ENCODE measurements at places on chromosomes 4 and X.

GRCh38 chr4:22496165-22496813 lies 19.6 kb downstream of the ADGRA3 start:
- DNase-seq = no peak

DNA sequence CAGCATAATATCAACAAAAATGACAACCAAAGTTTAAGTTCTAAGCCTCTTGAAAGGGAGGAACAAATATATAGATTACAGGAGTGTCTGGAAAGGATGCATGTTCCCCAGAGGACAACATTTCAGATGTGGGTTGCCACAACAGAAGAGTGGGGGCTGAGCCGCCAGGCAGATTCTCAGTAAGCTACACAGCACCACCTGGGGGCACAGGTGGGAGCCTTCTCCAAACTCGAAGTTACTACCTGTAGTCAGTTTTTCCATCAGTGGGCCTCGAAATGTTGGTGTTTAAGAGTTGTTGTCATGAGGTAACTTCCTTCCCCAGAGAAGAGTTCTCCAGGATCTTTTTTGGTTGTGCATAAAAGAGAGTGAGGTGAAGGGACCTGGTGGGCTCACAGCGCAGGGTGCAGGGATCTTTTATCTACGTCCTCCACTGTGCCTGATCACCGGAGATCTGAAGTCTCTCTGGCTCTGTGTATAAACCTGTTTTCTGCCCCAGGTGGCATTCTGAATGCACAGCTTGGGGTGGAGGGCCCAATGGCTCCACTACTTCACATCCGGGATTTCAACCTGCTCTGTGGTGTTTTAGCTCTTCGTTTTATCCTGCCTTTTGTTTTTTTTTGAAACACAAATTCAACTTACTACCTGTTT lies 58.4 kb upstream of the STS start:
- no peak for DNase-seq

GRCh38 chr4:150342945-150343344 lies 239.0 kb upstream of the MAB21L2 start:
- DNase-seq = no peak

GRCh38 chrX:104113222-104113965 lies 1.1 kb downstream of the ZCCHC18 start:
- peak; percentile 50 for DNase-seq

- no peak for DNase-seq
These were observed 1.3 kb downstream of the LDB2 start for GRCh38 chr4:16896881-16897750.

- DNase-seq = no peak
These were observed 128.1 kb upstream of the STK26 start for GRCh38 chrX:131894995-131895394.

GRCh38 chr4:139734201-139734874 lies 68.7 kb downstream of the MGST2 start:
- DNase-seq = no peak

- no peak for DNase-seq
These were observed 45.5 kb downstream of the MTHFD2L start for GRCh38 chr4:74203467-74203866.

GRCh38 chr4:83217721-83218522 lies 66.7 kb downstream of the COQ2 start:
- DNase-seq = no peak

GRCh38 chr4:62394766-62395165 lies 1194.6 kb downstream of the ADGRL3 start:
- no peak for DNase-seq

GRCh38 chrX:148984238-148984637 lies 483.8 kb downstream of the AFF2 start:
- no peak for DNase-seq

DNA sequence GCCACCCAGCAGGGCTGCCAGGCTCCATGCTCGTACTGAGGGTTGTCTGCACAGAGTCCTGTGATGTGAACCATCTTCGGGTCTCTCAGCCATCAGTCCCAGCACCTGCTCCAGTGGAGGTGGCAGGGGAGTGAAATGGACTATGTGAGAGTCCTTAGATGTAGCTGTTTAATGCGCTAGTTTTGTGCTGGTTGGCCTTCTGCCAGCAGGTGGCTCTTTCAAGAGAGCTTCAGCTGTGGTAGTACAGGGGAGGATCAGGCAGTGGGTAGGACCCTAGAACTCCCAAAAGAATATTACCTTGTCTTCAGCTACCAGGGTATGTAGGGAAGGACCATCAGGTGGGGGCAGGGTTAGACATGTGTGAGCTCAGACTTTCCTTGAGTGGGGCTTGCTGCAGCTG lies 1066.0 kb downstream of the GLUD2 start:
- no peak for DNase-seq

- DNase-seq = no peak
These were observed 481.8 kb downstream of the GRXCR1 start for GRCh38 chr4:43374216-43374751.

- DNase-seq = no peak
These were observed 119.4 kb downstream of the FAT4 start for GRCh38 chr4:125434136-125434535.

DNA sequence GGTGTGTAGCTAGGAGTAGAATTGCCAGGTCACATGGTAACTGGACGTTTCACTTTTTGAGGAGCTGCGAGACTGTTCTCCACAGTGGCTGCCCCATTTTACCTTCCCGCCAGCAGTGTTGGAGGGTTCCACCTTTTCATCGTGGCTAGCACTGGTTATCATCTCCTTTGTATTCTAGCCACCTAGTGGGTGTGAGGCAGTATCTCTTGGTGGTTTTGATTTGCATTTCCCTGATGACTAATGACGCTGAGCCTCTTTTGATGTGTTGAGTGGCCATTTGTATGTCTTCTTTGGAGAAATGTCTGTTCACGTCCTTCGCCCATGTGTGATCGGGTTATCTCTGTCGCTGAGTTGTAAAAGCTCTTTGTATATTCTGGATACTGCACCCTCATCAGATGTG lies 10.6 kb downstream of the ABCD1 start:
- no peak for DNase-seq

DNA sequence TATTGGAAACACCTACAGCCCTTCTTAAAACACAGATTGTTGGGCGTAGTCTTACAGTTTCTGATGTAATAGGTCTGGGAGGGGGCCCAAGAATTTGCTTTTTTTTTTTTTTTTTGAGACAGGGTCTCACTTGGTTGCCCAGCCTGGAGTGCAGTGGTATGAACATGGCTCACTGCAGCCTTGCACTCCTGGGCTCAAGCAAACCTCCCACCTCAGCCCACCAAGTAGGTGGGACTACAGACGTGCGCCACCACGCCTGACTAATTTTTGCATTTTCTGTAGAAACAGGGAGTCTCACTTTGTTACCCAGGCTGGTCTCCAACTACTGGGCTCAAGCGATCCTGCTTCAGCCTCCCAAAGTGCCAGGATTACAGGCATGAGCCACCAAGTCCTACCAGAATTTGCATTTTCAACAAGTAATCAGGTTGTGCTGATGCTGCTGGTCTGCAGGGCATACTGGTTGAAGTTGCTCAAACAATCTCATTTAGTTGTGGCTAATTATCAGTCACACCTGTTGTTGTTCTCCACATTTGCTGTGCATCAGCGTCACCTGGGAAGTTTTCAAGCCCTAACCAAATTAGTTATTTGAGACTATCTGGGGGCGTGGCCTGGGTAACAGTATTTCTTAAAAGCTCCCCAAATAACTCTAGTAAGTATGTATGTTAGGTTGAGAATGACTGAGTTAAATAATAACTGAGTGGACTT lies 14.0 kb downstream of the TMEM154 start:
- no peak for DNase-seq

DNA sequence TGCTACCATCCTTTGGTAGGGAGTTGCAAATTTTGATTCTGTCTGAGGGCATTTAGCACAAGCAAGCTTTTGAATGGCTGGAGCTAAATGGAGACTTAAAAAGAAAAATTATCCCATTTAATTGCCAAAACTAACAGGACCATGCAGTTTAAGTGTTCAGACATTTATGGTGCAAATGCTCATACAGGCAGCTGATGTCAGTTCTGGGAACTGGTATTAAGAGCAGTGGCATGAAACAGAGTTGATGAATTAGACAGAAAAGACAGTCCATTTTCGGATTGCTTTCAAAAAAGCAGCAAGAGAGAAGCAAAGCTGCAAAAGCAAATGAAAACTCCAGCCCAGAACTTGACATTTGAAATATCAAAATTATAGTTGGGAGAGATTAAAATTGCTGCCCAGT lies 1.3 kb downstream of the SCRG1 start:
- DNase-seq = no peak

- DNase-seq = no peak
These were observed 2.7 kb downstream of the FAM120C start for GRCh38 chrX:54180403-54180802.

GRCh38 chr4:176308441-176308840 lies 11.3 kb upstream of the SPCS3 start:
- no peak for DNase-seq

GRCh38 chr4:107210450-107211239 lies 174.5 kb upstream of the DKK2 start:
- no peak for DNase-seq

DNA sequence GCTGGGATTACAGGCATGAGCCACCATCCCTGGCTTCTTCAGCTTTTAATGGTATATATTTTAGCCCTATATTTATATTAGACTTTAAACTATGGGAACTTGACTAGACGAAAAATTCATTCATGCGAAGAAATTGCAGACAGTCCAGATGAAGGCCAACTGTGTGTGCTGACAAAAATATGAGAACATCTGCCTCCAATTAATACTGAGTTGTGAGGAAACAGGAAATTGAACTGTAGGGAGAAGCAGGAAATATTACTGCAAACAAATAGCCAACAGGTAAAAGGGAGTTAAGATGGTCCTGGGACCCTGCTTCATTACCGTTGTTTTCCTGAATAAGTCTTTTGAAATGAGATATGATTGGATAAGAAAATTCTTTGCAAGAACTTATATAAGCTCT lies 26.3 kb downstream of the MGARP start:
- no peak for DNase-seq

- DNase-seq = no peak
These were observed 795.2 kb downstream of the TRIML1 start for GRCh38 chr4:188934320-188934962.

- DNase-seq = no peak
These were observed 22.2 kb downstream of the CYBB start for GRCh38 chrX:37802028-37802427.

DNA sequence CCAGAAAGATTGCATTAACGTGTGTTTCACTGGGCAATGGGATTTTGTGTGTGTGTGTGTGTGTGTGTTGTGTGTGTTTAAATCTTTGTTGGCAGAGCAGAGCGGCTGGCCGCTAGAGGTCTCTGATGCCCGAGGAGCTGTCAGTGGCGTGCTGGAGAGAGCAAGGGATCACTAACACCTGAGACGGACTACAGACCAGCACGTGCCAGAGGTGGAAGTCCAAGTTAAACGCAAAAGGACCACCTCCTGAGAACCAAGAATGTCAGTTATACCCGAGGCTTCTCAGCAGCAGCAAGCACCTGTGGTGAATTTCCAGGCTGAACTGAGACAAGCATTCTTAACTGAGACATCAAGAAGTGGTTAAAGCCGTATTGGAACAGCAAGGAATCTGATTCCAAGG lies 9.0 kb upstream of the SLC25A14 start:
- peak; percentile 24 for DNase-seq

DNA sequence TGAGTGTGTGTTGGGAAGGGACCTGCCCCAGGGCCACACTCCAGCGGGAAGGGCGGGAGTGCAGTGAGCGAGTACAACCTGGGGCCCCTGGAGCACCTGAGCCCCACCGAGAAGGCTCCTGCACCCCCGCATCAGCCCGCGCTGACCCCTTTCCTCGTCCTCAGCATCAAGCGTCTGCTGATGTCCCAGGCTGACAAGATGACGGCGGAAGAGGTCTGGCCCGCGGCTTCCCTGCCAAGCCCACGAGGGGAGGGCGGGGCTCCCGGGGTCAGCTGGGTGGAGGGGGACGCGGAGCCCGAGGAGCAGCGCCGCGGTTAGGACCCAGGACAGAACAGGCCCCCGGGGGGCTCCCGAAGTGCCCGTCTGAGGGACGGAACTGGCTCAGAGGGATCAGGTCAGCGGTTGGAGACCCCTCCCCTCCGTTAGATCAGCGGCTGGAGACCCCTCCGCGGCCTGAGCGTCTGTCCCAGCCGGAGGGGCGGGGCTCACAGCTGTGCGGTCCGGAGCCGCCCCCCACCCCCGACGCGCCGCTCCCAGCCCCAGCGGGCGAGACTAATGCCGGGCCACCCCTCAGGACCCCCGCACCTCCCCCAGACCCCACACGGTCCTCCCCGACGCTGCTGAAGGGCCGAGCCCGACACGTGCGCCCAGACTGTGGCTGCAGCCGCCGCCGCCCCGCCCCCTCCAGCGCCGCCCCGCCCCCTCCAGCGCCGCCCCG lies 6.7 kb downstream of the MYL5 start:
- DNase-seq = peak; percentile 57

GRCh38 chrX:120311727-120312063 lies 434 bp upstream of the TMEM255A start:
- no peak for DNase-seq

DNA sequence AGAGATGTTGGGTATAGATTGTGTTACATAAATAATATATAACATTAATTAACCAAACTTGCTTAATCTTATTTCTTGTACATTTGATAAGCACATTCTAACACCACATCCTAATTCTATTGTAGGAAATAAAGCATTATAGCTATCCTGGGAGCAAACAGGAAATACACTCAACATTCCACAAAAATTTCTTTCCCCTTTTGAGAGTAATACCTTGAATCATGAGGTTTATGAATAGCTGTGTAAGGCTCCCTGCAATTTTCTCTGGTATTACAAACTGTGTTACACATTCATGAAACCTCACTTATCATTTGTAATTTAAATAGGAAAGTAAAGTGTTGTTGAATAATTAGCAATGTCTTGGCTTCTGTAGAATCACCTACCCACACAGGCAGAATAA lies 95.1 kb downstream of the TMEM47 start:
- no peak for DNase-seq

DNA sequence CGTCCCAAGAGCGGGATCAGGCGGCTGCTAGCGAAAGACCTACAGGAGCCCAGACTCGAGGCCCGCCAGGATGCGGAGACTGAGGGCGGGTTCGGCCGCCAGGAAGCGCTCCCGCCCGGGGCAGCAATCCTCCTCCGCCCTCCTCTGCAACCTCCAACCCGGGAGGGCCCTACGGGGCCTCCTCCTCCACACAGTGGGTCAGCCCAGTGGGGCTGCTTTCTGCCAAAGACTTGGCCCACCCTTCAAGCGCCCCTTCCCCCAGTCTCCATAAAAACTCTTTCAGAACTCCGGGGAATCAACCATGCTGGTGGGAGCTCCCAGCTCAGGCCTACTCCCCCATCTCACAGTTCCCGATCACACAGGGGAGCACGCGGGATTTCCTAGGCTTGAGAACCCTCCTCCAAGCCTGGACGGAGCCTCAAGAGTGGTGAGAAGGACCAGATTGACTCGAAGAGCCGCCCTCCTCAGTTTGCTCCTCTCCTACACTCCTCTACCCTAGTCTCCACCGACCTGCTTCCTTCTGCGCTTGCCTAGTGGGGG lies 77.5 kb downstream of the RLIM start:
- DNase-seq = peak; percentile 5

- DNase-seq = no peak
These were observed 20.2 kb upstream of the LRBA start for GRCh38 chr4:151035328-151035727.

- DNase-seq = no peak
These were observed 185.3 kb downstream of the MAPK10 start for GRCh38 chr4:86174506-86174905.

Measured in endothelial cell (in vitro differentiated cells).